Karpas-422 (cell line): ENCODE measurements at places on chromosomes 2 and 18. TPM values are rescaled to one million over a fixed set of nuclear protein-coding genes. Genes with fewer than 3 reads are reported as not detected.

Gene COL4A4
- total RNA-seq: 0.41 and 0.72 TPM in 2 replicates

Gene GMPPA
- 10.5 and 17.1 TPM in 2 replicates for total RNA-seq

Gene FAM110C
- total RNA-seq: not detected in 2 replicates

Gene CCL20
- total RNA-seq: not detected in 2 replicates

Gene LYPD6B
- total RNA-seq: 0.43 and 0.75 TPM in 2 replicates

Gene APOB
- not detected in 2 replicates for total RNA-seq

Gene LCT
- 0.14 and 0.19 TPM in 2 replicates for total RNA-seq

Gene SMIM21
- not detected in 2 replicates for total RNA-seq

Gene PREB
- total RNA-seq: 65.7 and 81.4 TPM in 2 replicates

Gene SNORC
- total RNA-seq: 1.2 and 1.9 TPM in 2 replicates

Gene DHRS9
- 0.40 and 2.1 TPM in 2 replicates for total RNA-seq

Gene PIEZO2
- not detected in 2 replicates for total RNA-seq

Gene SPATA3
- not detected in 2 replicates for total RNA-seq

Gene NOL4
- total RNA-seq: 6.5 and 18.5 TPM in 2 replicates

Gene EHD3
- 152 and 200 TPM in 2 replicates for total RNA-seq

Gene DAPL1
- total RNA-seq: not detected in 2 replicates

Gene DQX1
- total RNA-seq: 1.4 and 22.6 TPM in 2 replicates

Gene PPP1R7
- 39.5 and 54.4 TPM in 2 replicates for total RNA-seq

Gene FEV
- total RNA-seq: not detected in 2 replicates

Gene THOC1
- total RNA-seq: 58.2 and 84.2 TPM in 2 replicates

Gene ADAM23
- total RNA-seq: not detected in 2 replicates

Gene ELOA2
- not detected in 2 replicates for total RNA-seq

Gene CEP76
- total RNA-seq: 13.1 and 13.5 TPM in 2 replicates

Gene PARD6G
- not detected in 2 replicates for total RNA-seq

Gene SRD5A2
- 0.04 TPM in 2 replicates for total RNA-seq

Gene ACSL3
- 88.0 and 98.5 TPM in 2 replicates for total RNA-seq

Gene C2orf78
- not detected in 2 replicates for total RNA-seq

Gene HAT1
- total RNA-seq: 32.4 and 56.8 TPM in 2 replicates

Gene DSG2
- total RNA-seq: not detected in 2 replicates

Gene AMMECR1L
- 6.4 and 8.2 TPM in 2 replicates for total RNA-seq

Gene CHAC2
- 9.8 and 21.3 TPM in 2 replicates for total RNA-seq

Gene PUM2
- 60.1 and 80.3 TPM in 2 replicates for total RNA-seq

Gene CFAP210
- 0.07 and 0.18 TPM in 2 replicates for total RNA-seq

Gene MC5R
- not detected in 2 replicates for total RNA-seq

Gene CD207
- not detected in 2 replicates for total RNA-seq

Gene GRHL1
- 1.3 TPM in 1 of 2 replicates, not detected in the other for total RNA-seq
